ENCODE measurements at places on chromosomes 11 and 22.

GRCh38 chr11:45267652-45268299 lies 18.4 kb downstream of the SYT13 start:
- no peak for DNase-seq

GRCh38 chr11:94002226-94002625 lies 18.9 kb upstream of the HEPHL1 start:
- DNase-seq = no peak

DNA sequence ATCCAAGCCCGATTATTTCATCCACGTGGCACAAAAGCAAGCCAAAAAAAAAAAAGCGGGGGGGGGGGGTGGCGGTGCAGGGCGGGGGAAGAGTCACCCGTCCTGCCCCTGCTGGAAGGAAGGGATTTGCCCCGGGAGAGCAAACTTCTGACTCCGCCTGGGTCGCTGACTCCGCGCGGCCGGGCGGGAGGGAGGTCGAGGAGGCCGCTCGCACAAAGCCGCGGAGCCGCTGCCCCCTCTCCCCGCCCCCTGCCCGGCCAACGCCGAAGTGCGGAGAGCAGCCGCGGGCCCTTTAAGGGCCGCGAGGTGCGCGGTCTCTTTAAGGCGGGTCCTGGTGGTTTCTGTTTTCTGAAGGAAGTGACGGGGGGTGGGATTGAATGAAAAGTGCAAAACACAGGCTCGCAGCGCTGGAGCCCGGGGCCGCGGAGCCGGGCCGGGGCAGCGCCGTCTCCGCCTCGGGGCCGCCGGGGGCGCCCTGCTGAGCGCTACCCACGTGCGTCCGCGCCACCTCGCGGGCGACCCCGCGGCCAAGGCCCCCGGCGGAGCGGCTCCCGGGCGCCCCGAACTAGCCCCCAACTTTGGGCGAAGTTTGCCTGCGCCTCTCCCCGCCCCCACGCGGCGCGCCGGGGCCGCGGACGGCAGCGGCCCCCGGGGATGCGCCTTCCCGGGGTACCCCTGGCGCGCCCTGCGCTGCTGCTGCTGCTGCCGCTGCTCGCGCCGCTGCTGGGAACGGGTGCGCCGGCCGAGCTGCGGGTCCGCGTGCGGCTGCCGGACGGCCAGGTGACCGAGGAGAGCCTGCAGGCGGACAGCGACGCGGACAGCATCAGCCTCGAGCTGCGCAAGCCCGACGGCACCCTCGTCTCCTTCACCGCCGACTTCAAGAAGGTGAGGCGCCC lies at the start of gene OAF:
Gene OAF, plus strand, starts transcription at position 407 of the 896 bp plus-strand sequence. Its CDS starts 248 bp downstream, at position 655.
- no peak for DNase-seq

DNA sequence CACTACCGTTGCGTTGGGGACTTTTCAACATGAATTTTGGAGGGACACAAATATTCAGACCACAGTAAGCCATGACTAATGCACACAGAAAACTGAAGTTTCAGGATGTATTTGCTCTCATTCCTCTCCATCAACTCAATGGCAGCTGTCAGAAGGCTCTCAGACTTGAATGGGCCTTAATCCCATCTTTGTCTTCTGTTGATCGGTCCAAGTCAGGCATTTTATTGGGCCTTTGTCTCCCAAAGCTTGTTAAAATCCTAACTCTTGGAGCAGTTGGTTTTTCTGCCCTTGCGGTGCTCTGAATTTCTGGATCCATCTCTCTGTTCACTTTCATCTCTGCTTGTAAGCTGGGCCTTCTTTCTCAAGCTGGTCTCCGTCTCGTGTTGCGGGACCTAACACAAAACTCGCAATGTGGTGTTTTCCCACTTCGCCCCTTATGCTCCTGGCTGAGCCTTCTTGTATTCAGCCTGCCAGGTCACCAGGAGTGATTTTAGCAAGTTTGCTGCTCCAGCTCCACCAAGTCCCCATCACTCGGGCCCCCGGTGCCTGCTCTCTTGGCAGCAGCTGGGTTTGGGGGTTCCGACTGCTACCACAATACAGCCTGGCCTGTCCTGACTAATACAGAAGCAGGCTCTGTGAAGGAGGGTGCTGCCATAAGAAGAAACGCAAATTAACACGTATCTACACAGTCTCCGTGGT lies 27.0 kb downstream of the TSPAN32 start:
- DNase-seq = no peak

DNA sequence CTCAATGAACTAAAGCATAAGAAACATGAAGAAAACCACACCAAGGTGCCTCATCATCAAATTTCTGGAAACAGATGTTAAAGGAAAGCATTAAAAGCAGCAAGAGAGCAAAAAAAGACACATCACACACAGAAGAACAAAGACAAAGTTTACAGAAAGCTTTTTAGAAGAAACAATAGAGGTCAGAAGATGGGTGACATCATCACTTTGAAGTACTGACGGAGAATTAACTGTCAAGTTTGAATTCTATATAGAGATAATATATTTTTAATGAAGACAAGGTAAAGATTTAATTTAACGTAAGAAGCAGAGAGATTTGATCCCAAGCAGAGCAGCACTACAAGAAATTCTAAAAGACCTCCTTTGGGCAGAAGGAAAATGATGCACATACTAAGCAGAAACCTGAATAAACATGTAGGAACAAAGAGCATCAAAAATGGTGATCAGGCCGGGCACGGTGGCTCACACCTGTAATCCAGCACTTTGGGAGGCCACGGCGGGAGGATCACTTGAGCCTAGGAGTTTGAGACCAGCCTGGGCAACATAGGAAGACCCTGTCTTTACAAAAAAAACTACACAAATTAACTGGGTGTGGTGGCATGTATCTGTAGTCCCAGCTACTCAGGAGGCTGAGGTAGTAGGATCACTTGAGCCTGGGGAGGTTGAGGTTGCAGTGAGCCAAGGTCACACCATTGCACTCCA lies 63.3 kb upstream of the RTL6 start:
- DNase-seq = no peak

GRCh38 chr11:118274186-118274585 lies 10.1 kb upstream of the MPZL2 start:
- DNase-seq = no peak

GRCh38 chr22:33006220-33006954 lies 51.8 kb downstream of the SYN3 start:
- DNase-seq = peak; percentile 80

GRCh38 chr11:313787-314553 lies at the start of gene IFITM1:
Gene IFITM1 (plus strand): TSS chr11:314040. CDS start chr11:314171, 131 bp downstream.
- DNase-seq = no peak

DNA sequence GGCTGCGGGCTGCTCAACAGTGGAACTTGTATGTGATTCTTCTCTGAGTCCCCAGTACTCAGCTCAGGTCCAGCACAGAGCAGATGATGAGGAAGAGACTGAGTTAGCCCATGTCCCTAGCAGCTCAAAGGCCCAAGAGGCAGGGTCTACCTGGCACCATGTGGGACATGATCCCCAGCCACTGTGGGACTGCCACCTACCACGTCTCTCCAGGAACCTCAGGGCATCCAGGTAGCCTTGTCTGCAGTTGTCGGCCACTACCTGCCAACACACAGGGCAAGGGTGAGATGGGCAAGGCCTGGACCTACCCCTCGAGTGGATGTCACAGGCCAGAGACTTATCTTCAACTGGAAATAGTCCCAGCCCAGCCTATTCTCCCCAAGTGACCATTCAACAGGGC lies 4.4 kb downstream of the PNPLA5 start:
- no peak for DNase-seq

DNA sequence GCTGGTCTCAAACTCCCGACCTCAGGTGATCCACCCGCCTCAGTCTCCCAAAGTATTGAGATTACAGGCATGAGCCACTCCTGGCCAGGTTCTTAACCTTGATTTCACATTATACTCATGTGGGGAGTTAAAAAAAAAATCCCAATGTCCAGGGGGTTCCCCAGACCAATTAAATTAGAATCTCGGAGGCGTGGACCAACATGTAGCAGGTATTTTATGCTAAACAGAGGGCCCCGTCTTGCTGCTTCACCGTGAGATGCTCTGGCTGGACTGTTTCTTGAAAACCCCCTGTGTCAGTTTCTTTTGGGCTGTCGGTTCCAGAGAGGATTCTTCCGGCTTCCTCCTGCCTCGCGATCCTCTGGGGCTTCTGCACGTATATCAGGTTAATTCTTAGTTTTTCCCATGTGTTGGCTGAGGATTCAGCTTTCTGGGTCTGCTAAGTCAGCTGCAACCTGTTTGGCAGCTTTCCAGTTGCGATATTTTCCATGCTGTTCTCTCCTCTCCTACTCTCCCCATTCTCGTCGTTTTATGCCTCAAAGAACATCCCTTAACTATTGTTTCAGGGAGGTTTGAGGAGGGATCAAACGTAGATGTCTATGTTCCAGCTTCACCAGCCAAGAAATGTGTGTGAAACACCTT lies 50.6 kb upstream of the ACCSL start:
- no peak for DNase-seq

- no peak for DNase-seq
These were observed 6.7 kb downstream of the USP2 start for GRCh38 chr11:119374632-119375336.

- DNase-seq = no peak
These were observed 601.0 kb upstream of the KIRREL3 start for GRCh38 chr11:127601578-127601977.

GRCh38 chr11:3892156-3892555 lies 36.7 kb downstream of the STIM1 start:
- DNase-seq = no peak

- DNase-seq = no peak
These were observed 62.2 kb downstream of the MYEOV start for GRCh38 chr11:69355959-69356702.

- no peak for DNase-seq
These were observed 36.9 kb downstream of the PTPRJ start for GRCh38 chr11:48017105-48017830.

DNA sequence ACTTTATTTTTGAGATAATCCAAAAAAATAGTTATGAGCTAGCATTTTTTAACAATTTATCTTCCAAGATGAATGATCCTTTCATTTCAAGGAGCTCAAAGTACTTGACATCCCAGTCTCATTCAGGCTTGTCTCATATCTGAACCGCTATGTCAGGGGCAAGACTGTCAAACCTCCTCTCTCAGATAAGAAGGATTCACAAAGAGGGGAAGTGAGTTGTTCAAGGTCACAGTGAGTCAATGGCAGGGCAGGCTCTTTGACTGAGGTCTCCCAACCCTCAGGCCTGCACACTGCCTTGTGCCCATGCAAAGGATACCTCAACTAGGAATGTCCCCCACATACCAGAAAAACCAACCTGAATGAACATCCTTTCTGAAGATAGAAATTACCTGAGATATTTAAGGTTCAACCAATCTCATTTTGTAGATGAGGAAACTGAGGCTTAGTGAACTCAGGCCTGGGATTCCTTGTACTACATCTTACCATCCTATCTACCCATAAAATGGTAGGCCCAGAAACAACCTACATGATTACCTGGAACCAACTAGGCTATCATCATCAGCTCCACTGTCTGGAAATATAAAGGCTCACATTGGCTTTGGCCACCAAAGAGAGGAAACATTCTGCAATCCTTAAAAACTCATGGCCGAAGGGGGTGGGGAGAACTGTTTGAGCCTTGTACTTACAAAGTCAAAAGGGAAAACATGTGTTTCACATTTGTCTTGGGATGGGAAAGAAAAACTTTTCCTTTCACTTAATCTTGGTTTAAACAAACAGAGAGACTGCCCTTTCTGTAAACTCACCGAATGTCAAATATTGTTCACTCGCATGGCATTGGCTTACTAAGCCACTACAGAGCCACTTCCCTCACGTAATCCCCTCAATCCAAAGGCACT lies 51.1 kb downstream of the LIF start:
- DNase-seq = no peak

GRCh38 chr22:25841775-25842174 lies 99.8 kb downstream of the MYO18B start:
- DNase-seq = no peak

- no peak for DNase-seq
These were observed 43.2 kb upstream of the TP53AIP1 start for GRCh38 chr11:128985880-128986279.

DNA sequence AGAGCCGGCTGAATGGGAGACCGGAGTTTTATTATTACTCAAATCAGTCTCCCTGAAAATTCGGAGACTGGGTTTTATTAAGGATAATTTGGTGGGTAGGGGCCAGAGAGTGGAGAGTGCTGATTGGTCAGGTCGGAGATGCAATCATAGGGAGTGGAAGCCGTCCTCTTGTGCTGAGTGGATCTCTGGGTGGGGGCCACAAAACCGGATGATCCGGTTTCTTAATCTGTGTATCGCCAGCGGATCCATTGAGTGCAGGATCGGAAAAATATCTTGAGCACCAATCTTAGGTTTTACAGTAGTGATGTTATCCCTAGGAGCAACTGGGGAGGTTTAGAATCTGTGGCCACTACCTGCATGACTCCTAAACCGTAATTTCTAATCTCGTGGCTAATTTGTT lies 886 bp upstream of the NIPSNAP1 start:
- no peak for DNase-seq

- DNase-seq = no peak
These were observed 1.5 kb downstream of the MAPK11 start for GRCh38 chr22:50268655-50269113.

- DNase-seq = no peak
These were observed 21.4 kb downstream of the MN1 start for GRCh38 chr22:27780161-27780575.

DNA sequence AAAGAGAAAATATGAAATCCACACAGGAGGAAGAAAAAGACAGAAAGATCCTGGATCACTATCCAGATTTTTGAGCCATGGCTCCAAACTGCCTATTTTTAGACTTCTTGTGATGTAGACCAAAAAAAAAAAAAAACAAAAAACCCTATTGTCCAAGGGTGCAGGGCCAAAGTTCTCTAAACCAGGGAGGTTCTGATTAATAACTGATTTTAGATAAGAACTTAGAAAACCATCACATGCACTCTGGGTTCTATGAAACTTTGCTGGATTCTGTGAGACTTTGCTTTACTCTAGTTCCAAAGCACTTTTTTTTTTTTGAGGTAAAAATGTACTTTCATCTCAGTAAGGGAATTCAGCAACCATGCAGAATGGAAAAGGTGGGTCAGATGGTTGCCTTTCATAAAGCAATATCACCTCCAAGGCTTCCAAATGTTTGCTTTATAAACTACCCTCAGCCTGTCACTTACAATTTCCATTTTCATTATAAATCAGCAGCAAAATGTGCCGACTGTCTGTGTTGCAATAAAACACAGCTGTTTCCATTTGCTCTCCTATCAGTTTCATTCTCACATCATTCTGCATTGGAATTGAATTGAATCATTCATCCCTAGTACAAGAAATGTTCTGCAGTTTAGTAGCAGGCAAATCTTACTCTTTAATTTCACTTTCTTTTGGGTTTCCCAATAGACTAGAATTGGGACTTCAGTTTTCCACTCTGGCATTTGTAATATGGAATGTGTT lies 1584.3 kb upstream of the RAG2 start:
- no peak for DNase-seq
